CD4-positive, alpha-beta T cell treated with Interleukin-1 beta for 1 hour (primary cell): ENCODE measurements at places on chromosomes 12 and 14.

DNA sequence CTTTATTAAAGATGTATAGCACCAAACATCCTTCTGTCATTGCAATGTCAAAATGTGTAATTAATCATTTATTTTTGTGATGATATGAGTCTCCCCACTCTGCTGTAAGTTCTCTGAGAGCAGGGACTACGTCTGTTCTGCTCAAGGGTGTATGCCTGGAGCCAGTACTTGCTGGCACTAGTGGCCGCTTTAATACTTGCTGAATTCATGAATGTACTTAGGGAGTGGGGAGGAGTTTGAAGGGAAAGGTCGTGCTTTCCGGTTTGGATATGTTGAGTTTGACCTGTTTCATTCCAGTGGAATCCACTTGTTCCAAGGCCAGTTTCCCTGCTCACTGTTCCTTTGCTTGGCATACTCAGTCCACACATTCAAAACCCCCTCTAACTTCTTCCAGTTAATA lies 1.9 kb upstream of the DCAF5 start:
- DNase-seq, result no peak

GRCh38 chr12:98355933-98356332 lies 159.5 kb upstream of the TMPO start:
- no peak for DNase-seq

- no peak for DNase-seq
These were observed 371.0 kb downstream of the FUT8 start for GRCh38 chr14:65783576-65783975.

DNA sequence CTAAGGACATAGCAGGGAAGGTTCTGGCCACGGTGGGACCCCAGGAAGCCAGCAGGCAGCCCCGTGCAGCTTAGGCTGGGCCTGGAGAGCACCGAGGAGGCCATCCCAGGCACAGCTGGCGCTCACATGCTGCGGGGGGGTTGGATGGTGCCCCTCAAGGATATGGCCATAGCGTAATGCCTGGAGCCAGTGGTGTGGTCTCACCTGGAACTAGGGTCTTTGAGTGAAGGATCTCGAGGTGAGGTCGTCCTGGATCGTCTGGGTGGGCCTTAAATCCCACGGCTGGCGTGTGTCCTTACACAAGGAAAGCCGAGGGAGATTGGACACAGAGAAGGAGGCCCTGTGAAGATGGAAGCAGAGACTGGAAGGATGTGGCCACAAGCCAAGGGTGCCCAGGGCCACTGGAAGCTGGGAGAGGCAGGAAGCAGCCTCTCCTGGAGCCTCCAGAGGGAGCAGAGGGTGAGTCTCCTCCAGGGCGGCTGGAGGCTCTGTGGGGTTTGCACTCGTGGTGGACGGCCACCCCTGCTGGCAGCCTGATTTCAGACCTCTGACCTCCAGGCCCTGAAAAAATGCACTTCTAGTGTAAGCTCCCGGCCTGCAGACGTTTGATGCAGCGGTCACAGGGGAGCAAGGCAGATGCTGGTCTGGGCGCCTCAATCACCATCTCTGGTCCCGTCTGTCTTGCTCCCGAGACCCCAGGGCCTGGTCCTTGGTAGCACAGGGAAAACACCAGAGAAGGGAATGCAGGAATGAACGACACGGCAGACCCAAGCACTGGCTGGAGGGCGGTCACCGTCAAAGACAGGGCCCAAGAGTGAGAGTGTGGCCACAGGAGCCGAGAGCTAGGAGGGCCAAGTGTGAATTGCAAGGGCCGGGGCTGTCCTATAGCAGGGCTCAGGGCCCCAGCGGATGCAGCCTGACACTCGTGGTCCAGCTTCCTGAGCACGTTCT lies 218.6 kb downstream of the KIF26A start:
- DNase-seq, result no peak

DNA sequence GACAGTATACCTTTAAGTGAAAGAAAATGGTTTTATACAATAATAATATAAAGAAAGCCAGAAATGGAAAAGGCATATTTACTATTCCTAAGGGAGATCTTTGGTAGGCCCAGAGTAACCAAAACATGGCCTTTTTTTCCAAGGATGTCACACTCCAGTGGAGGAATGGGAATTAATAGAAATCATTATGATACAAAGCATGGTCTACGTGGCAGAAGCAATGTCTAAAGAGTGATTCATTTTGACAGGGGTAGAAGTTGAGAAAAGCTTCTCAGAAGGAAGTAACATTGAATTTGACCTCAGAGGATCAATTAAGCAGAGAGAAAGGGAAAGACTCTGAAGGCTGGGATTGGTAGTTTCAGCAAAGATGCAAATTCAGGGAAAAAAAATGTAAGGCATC lies 208.6 kb downstream of the BTG1 start:
- no peak for DNase-seq

GRCh38 chr12:111337371-111337770 lies 31.5 kb downstream of the PHETA1 start:
- no peak for DNase-seq

DNA sequence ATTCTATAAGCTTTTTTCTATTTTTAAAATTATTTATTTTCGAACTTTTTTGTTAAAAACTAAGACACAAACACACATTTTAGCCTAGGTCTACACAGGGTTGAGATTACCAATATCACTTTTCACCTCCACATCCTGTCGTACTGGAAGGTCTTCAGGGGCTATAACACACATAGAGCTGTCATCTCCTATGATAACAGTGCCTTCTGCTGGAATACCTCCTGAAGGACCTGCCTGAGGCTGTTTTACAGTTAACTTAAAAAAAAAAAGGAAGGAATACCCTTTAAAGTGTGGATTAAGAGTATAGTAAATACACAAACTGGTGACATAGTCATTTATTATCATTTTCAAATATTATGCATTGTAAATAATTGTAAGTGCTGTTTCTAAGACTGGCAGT lies 43.0 kb downstream of the RASSF8 start:
- DNase-seq, result no peak

GRCh38 chr12:130752692-130753230 lies 36.7 kb upstream of the RIMBP2 start:
- no peak for DNase-seq

DNA sequence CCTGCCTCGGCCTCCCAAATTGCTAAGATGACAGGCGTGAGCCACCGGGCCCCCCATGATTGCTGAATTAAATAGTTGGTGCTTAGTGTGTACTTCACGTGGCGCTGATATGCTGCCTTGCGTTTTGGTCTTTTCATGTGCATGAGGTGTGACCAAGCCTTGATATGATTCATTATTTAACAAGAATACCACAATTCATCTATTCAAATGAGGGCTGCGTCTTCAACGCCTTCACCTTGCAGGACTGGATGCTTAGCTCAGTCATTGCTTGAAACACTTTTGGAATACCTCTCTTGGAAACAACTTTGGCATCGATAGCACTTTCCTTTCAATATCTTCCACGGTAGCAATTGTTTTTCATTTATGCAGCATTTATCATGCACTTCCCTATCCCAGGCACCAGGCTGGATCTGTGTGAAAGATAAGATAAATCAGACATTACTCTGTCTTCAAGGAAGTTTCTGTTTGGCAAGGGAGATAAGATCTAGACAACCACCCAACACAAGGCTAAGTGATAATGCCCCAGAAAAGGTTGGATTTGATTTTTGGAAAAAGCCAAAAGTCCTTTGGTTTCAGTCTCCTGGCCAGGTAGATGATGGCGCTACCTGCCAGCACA lies 1.3 kb upstream of the TEAD4 start:
- no peak for DNase-seq

DNA sequence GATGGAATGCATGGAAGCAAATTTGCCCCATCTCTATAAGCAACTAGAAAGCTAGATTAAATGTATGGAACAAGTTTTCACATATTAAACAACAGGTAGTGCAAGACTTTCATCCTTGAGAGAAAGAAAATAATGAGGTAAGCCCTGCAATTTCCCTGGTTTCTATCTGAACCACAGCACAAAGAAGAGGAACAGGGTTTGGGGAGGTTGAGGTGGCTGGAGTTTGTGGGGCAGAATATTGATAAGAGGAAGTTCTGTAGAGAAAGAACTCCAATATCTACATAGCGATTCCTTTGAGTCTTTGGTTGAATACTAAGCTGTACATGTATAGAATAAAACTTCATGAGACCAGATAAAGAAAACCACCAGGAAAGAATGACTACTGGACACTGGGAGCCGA lies 96.3 kb upstream of the CCND2 start:
- DNase-seq, result no peak

DNA sequence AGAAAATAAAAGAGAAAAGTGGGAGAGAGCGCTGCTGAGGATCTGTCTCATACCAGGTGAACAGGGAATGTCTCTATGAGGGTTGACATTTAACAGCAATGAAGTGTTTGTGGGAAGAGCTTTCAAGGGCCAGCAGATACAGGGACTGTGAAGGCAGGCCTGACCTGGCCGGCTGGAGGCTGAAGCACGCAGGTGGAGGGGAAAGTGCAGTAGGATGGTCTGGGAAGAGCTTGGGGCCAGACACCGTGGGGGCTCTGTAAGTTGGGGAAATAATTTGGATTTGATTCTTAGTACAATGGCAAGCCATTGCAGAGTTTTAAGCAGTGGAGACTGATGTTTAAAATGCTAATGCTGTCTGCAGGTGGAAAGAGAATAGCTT lies 23.8 kb upstream of the DHRS2 start:
- DNase-seq, result no peak

GRCh38 chr14:70881549-70882177 lies 25.6 kb upstream of the PCNX1 start:
- DNase-seq, result no peak

- DNase-seq, result peak; percentile 52
These were observed 9.3 kb upstream of the ESR2 start for GRCh38 chr14:64303471-64303917.

GRCh38 chr14:88947646-88948598 lies 123.5 kb downstream of the TTC8 start:
- no peak for DNase-seq

GRCh38 chr14:31263485-31264133 lies 56.0 kb upstream of the HECTD1 start:
- DNase-seq, result no peak

DNA sequence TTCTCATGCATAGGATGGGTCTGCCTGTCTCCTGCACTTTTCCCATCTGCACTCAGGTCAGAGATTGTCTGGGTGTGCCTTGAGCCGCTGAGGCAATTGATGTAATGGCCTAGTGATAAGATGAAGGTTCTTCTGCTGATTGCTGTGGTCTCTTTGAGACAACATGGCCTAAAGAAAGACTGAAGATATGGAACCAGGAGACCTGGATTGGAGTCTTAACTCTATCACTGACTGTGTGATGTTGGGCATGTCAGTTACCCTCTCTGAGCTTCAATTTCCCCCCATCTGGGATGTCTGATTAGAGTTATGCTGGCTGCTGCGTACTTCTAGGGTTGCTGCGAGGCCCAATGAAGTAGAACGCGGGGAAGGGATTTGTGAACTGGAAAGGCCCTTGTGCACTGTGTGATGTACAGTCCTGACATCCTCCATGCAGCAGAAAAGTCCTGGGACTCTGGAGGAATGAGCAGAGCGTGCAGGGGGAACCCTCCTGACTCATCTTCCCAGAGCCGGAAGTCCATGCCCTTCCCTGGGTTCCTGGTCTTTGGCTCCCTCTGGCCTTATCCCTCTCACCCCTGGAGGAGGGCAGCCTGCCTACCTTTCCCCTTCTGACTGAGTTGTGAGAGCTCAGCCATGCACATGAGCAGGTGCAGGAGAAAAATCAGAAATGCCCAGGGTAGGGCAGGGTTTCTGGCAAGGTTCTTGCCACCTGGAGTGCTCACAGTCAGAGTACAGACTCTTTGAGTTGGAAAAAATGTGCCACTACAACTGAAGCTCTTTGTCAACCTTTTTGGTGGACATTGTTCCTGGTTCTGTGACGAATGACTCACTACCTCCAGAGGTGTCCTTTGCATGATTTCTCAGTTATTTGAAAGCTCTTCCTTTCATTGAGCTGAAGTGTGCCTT lies 21.1 kb downstream of the PLEKHD1 start:
- no peak for DNase-seq

GRCh38 chr12:5059358-5059757 lies 15.7 kb downstream of the KCNA5 start:
- no peak for DNase-seq

- DNase-seq, result no peak
These were observed 110.4 kb downstream of the SLC8A3 start for GRCh38 chr14:70078329-70078728.

GRCh38 chr12:27220055-27220987 lies 23.8 kb upstream of the STK38L start:
- DNase-seq, result no peak

GRCh38 chr12:109758426-109759420 lies 45.1 kb downstream of the FAM222A start:
- DNase-seq, result no peak

- no peak for DNase-seq
These were observed 30.3 kb downstream of the WBP11 start for GRCh38 chr12:14772946-14773345.

DNA sequence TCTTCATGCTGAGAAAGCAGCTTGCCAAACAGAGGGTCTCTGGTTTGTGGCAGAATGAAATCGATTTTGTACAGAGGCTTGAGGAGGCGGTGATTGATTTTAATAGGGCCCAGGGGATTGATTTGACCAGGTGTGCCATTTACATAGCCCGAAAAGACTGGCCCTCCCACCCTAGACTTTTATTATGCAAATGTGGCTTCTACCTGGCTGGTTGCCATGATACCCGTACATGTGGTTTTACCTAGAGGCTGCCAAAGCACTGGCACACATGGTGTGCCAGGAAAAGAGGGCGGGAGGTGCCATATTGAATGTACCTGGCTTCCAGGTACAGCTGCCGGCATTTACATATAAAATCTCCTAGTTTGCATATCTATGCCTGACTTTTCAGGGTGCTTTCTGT lies 18.0 kb upstream of the GUCY2C start:
- DNase-seq, result no peak

- DNase-seq, result no peak
These were observed 65.3 kb downstream of the PDE6H start for GRCh38 chr12:15038137-15038536.

DNA sequence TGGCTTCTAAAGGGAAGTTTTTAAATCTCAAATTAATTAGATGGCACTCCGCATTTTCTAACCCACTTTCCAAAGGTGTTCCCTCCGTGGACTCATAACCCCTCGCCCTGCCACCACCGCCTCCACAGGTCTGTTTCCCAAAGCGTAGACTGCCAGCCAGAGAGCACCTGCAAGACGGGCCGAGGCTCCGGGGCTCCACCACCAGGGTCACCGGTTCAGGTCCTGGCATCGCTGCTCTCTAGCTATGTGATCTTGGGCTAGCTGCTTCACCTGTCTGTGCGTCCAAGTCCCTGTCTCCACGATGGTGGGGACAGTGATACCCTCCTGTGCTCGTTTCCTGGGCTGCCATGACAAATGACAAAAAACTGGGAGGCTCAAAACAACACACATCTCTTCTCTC lies 11.5 kb downstream of the RIMBP2 start:
- DNase-seq, result no peak

DNA sequence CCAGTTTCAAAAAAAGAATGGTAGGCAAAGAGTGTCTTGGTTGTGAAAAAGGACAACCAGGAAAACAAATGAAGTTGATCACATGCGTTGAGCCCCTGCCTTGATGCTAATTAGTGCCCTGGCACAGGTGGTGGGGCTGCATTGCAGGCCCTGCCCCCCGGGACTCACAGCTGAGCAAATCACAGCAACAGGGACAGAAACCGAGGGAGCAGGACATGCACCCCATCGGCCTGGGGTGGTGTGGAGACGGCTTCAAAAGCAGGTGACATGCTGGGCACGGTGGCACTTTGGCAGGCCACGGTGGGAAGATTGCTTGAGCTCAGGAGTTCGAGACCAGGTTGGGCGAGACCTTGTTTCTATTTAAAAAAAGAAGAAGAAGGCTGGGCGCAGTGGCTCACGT lies 1.1 kb upstream of the PAPLN start:
- no peak for DNase-seq

GRCh38 chr14:62064751-62065323 lies 302.6 kb downstream of the SNAPC1 start:
- no peak for DNase-seq

GRCh38 chr12:95582230-95583058 lies 31.2 kb upstream of the USP44 start:
- DNase-seq, result no peak

GRCh38 chr14:58814466-58814865 lies 176.7 kb downstream of the DACT1 start:
- no peak for DNase-seq
